ENCODE measurements at places on chromosomes 2 and 18.

GRCh38 chr2:140586379-140586778 lies 1544.4 kb downstream of the LRP1B start:
- DNase-seq = no peak

DNA sequence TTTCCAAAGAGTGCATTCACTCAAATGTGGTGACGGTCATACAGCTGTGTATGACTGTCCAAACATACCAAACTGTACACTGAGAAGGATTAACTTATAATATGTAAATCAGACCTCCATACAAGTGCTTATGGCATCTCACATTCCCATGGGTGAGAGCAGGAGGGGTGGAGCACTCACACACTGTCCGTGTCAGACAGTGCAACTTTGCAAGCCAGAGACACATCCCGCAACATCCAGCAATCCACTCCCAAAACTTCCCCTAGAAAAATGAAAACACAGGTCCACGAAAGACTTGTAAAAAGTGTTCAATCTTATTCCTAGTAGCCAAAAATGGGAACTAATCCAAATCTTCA lies 36.4 kb downstream of the FAM168B start:
- DNase-seq = no peak

DNA sequence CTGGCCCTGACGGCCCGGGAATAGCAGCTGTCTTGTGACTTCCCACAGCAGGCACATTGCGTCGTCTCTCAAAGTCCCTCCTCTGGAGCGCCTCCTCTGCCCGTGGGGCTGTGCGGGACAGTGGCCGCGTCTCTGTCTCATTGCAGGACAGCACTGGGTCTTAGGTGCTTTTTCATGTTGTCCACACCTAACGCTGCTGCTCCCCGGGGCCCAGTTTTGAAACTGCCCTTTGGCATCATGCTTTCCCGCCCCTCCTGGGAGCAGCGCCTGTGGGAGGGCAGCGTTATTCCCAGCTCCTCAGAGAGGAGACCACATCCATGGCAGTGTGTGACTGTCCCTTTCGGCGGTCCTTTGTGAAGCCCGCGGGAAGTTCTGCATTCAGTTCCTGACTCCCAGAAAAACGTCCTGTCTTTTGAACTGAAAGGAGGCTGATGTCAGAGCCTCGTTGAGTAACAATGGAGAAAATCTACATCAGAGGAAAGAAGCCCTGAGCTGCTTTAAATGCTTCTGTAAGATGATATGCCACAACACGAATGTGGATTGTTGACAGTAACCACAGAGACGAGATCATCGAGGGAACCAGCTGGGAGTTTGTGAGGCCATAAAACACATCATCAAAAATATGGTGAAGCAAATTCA lies 226.0 kb downstream of the FAM210A start:
- DNase-seq = peak; percentile 23

DNA sequence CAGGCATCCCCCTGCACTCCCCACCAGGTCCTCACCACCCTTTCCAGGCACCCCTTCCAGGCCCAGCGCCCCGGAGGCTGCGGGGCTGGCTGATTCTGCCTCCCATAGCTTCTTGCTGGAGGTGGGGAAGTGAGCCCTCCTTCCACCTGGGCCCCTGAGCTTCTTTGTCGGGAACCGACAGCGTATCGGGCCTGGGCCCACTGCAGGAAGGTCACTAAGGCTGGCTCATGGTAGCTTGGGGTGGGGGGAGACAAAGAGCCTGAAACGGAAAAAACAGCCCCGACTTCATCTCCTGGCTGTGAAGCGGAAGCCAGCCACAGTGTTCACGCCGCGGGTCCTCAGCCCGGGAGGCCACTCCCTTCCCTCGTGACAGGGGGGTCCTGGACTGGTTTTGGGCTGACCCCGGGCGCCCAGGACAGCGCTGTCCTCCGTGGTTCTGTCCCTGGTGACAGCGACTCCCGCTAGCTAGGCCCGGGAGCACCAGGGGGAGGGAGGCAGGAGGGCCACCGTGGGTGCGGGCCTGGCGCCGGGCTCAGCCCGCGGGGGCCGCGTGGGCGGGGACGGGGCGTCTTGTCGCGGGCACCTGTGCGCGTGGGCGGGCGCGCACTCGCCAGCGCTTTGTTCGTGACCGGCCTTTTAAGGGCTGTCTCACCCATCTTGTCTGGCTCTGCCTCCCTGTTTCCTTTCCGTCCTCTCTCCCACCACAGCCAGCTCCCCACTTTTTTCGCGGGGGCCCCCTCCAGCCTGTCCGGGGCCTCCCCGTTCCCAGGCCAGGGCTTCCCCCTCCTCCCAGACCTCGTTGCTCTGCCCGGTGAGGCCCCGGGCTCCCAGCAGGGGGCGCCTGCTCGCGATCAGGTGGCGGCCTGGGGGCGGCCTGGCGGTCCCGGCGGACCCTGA lies 64.9 kb downstream of the DNMT3A start:
- DNase-seq = peak; percentile 70

DNA sequence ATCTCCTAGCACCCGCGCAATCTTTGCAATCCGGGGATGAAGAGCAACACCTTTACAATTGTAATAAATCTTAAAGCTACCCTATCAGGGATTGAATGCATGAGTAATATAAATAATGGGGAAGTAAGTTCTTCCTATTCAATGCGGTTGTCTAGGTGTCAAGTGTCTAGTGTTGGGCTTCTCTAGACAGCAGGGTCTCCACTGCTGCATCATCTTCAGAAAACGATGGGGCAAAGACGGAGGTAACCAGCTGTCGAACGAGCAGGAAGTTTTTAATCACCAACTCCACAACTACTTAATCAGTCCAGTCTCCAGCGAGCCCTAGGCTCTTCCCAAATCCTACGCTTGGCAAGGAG lies 573 bp downstream of the STAM2 start:
- no peak for DNase-seq

DNA sequence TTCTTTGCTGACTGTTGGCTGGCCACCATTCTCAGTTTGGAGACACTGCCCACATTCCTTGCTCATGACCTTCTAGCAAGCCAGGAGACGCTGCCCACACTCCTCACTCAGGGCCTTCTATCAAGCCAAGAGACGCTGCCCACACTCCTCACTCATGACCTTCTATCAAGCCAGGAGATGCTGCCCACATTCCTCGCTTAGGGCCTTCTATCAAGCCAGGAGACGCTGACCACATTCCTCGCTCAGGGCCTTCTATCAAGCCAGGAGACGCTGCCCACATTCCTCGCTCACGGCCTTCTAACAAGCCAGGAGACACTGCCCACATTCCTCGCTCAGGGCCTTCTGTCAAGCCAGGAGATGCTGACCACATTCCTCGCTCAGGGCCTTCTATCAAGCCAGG lies 131.3 kb upstream of the CBLN2 start:
- no peak for DNase-seq

DNA sequence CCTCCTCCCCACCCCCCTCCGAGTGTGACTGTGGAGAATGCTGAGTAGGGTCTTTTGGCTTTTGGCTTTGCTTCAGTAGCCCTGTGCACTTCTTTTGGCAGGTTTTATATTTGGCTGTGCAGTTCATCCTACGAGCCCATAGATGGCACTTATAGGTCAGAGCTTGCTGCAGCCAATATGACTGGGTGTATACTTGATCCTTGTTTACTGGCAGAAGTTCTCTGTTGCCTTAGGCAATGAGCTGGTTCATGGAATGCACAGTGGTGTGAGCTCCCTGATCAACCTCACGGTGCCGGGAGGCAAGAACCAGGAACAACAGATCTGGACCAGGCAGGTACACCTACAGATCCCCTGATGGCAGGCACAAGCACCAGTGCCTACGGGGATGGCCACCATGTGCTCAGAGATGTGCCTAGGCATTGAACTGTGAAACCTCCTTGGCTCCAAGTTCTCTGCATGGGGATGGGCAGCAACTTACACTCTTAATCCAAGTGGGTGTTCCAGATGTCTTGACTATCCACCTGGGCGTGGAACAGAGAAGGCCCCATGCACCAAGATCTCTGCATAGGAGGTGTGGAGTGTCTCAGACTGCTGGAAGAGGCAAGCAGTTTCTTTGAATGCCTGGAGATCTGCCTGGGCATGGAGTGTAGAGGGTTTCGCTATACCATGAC lies 190.4 kb downstream of the KIAA1328 start:
- DNase-seq = no peak

- DNase-seq = no peak
Measured at GRCh38 chr18:52950155-52950554, 610.2 kb downstream of the DCC start.

DNA sequence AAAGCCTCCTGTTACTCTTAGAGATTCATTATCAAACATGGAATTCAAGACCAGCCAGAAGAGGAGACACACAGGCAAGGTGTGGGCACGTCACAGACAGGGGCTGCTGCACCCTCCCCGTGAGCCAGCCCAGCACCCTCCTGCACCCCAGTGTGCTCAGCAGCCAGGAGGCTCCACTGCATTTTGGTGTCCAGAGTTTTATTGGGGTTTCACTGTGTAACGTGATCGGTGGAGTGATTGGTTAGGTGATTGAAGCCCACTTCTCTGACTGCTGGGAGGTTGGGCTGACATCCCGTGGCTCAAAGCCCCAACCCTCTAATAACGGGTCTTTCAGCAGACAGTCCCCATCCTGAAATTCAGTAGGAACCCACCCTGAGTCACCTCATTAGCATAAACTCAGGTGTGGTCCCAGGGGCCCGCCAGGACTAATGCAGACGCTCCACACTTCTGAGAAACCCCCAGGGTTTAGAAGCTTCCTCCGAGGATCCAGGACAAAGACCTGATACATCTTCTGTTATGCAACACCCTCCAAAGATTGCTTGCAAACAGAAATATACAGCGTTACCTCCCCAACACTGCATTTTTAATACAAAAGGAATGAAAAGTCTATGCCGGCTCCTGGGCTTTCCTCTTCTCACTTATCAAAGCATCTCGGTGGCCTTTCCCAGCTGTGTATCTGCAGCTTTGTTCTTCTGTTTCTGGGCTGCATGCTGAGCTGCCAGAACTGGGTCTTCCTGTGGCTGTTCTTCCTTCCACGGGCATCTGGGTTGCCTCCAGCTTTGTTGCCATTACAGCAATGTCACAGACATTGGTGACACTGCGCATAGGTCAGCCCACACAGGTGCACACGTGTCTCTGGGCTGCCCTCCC lies 43.7 kb upstream of the SNED1 start:
- no peak for DNase-seq

DNA sequence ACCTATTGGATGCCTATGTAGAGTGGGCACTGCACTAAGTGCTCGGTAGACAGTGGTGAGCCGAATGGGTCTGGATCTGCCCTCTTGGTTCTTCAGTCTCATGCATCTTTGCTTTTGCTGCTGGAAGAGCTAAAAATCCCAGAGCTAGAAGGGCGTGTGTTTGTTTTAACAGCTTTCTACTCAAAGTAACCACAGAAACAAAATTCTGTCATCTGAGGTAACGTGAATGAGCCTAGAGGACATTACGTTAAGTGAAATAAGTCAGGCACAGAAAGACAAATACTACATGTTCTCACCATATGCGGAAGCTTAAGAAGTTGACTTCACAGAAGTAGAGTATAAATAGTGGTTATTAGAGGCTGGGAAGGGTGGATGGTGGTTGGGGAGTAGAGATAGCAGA lies 119.8 kb downstream of the PLB1 start:
- DNase-seq = no peak

DNA sequence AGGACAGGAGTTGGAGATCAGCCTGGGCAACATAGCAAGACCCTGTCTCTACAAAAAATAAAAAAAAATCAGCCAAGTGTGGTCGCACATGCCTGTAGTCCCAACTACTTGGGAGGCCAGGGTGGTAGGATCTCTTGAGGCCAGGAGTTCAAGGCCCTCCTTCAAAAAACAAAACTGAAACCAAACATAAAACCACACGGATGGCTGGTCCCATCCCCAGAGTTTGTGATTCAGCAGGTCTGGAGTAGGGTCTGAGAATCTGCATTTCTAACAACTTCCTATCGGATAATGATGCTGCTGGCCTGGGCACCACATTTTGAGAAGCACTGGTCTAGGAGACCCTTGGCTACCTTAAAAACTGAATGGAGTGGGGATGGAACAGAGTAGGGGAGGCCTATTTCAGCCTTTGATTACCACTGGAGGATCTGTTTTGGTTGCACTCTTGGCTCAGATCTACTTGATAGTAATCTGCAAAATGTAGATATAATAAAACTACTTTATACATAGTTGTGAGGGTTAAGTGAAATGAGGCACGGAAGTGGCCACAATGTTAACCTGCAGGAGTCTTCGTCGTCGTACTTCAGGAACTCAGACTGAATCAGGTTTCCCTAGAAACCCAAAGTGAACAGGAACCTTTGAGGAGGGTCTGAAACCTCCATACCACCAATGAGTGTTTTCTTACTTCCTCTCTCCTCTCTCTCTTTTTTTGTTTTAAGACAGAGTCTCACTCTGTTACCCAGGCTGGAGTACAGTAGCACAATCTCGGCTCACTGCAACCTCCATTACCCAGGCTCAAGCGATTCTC lies 25.5 kb upstream of the NFE2L2 start:
- DNase-seq = no peak

GRCh38 chr18:78871618-78872017 lies 108.0 kb upstream of the SALL3 start:
- no peak for DNase-seq

DNA sequence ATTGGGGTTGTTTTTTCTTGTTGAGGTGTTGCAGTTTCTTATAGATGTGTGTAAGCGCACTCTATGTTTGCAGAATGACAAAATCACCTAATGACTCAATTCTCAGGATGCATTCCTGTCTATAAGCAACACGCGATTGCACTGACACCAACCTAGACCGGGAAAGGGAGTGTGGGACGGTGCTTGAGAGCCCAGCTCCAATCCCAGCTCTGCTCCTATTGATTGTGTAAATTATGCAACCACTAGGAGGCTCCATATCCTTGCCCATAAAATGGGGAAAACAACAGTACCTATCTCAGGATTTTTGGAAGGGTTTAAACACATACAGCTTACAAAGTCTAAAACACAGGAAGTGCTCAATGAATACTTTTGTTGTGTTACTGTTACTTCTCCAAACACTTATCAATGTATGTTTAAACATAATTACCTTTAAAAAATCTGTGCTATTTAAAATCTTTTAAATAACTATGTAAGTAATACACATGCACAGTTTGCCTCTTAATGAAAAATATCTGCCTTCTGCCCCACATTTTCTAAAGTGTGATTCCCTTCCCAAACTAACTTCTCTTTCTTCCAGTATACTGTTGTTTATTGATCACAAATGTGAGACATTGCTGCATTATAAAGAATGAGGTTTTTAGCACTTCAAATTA lies 132.5 kb downstream of the SPHKAP start:
- DNase-seq = no peak

DNA sequence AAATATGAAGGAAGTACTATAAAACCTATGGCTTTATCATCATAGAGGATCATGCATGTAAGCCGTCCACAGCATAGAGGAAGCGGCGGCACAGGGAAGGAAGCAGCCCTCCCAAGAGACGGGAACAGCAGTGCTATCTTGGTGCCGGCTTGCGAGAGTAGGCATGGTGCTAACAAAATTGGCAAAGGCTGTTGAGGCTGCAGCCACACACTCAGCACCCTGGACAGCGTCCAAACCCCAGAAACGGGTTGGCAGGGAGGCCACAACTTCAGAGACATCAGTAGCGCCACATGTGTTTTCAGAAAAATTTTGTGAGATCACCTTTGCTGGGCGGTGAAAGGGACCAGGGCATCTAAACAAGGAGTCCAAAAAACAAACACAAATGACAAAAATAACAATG lies 37.7 kb downstream of the NETO1 start:
- no peak for DNase-seq

DNA sequence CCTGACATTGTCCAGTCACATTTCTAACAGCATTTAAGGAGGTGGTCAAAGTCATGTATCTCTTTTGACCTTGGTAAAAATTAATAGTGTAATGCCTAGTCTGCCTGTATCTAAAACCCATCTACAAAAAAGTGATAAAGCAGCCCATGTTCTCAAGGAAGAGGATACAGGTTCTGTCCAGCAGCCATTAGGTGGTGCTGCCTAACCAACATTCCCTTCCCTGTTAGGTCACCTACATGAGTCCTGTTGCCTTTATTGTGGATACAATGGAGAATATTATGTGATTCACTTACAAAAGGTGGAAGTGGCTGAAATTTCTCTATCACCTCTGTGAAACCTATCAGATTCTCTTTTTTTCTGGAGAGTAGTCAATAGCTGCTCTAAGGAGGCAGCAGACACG lies 52.5 kb downstream of the AQP4 start:
- peak; percentile 21 for DNase-seq
